ENCODE measurements at places on chromosomes 5 and 9.

DNA sequence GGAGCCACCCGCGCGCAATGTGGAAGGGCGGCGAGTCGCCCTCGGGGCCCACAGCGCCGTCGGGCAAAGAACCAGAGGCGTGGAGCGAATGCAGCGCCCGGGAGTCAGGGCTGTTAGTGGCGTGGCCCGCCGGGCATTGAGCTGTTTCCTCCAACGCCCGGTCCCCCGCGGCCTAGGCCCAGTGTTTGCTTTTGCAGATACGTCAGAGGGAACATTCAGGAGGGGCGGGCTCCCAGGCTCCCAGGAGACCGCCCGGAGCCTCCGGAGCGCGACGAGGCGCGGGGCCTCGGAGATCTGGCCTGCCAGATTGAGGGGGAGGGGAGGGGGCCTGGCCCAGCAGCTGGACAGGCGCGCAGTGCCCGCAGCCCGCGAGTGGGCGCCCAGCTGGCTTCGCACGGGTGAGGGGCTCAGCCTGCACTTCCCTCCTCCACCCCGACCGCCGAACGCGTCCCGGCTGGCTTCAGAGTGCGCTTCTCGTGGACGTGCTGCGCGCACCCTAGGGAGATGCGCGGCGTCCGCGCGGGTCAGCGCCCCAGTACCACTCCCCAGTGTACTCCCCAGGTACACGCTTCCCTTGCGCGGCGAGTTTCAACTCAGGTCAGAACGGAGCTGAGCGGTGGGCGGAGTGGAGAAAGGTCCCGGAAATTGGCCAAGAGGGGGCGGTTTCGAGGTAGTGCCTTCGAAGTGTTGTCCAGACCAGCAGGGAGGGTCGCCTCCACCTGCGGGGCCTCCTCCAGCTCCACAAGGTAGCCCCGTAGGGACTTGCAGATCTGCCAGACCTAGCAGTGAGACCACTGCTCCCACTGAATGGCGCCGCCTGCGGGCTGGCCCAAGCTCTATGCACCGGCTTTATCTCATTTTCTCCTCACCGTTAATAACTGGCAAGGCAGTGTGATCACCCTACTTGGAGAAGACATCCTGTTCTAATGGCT is 130.4 kb downstream of the TMEM174 start:
- no peak for DNase-seq

DNA sequence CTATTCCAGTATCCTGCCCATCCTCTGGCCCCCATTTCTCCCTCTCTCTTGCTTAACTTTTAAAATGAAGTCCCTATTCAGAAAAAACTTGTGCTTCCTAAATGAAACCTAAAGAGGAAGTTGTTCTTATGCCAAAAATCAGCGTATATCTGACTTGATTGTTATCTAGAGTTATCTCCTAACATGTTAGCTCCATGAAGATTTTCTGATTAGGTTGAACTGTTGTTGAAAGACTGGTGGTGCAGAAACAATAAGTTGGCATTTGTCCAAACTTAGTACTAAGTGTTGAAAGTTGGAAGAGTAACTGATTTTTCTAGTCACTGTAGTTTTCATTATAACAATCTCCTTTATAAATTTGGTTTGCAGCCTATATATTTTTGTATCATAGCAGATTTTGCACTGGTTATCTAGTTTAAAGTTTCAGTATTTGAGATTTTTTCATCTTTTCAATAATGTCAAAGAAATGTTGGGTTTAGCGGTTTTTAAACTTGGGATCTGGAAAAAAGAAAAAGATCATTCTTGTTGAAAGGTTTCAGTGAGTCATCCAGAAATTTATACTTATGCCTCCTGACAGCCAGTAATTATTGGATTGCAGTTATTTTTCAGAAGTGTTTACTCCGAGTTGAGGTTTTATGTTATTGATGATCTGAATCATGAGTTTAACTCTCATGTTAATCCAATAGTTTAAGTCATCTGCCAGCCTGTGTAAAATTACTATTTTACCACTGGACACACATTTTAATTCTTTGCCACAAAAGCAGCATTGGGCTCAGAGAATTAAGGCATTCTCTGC is 60.6 kb downstream of the PAM start:
- no peak for DNase-seq

DNA sequence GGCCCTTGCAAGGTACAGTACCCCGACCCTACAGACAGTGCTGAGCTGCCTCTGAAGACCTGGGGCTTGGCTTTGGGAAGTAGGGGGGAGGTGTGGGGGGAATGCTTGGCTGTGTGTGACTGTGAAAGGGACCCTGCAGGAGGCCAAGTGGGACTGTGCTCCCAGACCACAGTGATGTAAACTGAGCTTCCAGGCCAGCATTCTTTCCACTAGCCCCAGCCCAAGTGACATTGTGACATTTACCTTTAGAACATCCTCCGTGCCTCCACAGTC is 31.2 kb downstream of the HMCN2 start:
- no peak for DNase-seq

GRCh38 chr9:114396558-114397218 is 8.9 kb upstream of the AKNA start:
- no peak for DNase-seq

DNA sequence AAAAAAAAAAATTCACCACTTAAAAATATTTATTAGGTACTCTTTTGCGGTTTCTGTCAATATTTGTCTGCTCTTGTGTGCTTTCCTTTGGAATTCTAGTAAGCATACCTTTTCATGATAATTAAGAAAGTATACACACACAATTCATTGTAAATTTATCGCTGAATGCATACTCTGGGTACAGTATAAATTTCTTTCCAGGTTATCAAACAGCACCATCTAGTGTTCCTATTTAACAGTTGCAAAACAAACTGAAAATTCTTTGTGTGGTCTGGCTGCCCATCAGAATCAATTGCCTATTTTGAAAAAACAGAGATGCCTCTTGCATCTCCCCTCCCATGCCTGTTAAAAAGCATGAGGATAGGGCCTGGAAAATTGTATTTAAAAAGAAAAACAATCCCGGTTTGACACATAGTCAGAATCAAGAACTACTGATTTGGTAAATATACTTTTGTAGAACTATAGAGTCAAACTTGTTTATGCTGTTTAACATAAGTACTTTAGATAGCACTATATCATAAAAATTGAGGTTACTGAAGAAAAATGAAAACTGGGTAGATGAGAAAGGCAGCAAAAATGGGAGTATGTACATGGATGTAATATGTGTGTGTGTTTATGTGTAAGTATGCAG is 16.2 kb downstream of the PGGT1B start:
- no peak for DNase-seq

DNA sequence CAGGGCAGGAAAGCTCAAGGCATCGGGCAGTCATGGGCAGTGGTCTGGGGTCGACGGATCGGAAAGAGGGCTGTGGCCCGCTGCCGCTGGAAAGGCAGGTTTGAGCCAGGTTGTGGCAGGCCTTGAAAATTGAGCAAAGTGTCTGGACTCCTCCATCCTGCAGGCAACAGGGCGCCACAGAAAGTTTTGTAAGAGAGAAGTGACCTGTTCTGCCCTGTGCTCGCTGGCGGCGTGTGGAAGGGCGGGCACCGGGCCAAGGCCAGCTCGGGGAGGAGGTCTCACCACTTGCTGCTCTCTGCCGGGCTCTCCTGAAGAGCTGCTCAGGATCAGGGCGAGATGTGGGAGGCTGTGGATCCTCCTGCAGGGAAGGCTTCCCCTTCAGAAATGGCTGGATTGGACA is 41.4 kb upstream of the FAT2 start:
- no peak for DNase-seq

Measured in activated T-cell treated with anti-CD3 and anti-CD28 coated beads for 4 hours (primary cell).